ENCODE measurements at places on chromosomes 1 and 21. TPM values are rescaled to one million over a fixed set of nuclear protein-coding genes. Genes with fewer than 3 reads are reported as not detected.

CD164L2 gene
- total RNA-seq, result 3.0 TPM

USH2A gene
- total RNA-seq, result 0.37 TPM

PDPN gene
- total RNA-seq, result 135 TPM

RBM11 gene
- total RNA-seq, result 2.9 TPM

ATP1A2 gene
- total RNA-seq, result 25.6 TPM

TOR3A gene
- total RNA-seq, result 17.2 TPM

VCAM1 gene
- total RNA-seq, result 0.07 TPM

MEX3A gene
- 70.6 TPM for total RNA-seq

Measured in WTC11 (cell line).